ENCODE measurements at places on chromosomes 7 and 10.

DNA sequence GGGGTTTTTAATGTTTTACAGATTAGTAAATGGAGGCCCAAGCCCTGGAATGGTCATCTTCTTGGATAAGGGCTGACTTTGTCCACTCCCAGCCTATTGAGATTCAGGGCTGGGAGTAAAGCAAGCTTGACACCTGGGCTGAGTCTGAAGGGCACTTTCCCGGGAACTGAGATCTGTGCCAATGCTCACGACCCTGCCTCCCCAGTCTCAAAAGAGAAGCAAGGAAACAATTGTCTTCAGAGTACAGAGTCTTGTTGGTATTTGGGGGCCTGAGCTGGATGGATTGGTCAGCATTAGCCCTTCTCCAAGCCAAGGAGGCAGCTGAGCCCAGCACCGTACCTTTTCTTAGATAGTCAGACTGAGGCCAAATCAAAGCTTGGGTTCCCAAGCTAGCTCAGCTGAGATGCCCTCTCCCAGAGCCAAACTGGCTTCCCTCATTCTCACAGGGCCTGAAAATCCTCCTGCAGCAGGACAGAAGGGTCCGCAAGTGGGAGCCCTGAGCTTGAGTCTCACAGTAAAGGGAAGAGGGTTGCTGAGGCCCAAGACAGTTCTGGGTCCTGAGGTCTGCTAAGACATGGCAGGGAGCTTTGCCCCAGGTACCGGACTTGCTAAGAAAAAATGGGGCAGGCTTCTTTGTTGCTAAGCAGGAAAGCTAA is 3.7 kb downstream of the DDIT4 start:
- DNase-seq = no peak

DNA sequence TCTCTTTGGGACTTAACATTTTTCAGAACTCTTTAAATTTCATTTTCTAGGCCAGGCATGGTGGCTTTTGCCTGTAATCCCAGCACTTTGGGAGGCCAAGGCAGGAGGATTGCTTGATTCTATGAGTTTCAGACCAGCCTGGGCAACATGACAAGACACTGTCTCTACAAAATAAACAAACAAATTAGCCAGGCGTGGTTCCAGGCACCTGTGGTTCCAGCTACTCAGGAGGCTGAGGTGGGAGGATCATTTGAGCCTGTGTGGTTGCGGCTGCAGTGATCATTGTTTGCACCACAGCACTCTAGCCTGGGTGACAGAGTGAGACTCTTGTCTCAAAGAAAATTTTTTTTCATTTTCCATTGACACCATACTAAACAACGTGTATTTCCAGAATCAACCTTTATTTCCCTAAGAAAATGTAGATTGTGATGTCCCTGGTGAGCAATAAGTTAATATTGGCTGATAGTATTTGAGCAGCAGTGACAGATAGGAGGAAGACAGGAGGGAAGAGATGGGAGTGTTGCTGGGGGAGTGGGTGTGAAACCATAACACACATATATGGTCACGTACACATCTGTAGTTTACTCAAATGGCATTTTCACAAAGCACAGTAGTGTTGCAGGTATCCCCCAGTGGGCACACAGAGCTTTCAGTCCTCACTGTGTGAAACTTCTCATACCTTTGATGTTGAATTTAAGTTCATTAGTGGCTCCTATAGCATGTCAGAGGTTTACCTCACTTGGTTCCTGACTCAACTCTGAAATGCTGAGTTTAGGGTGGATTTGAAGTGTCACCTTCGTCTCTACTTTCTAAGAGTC is 205.6 kb downstream of the AUTS2 start:
- no peak for DNase-seq

- DNase-seq = no peak
These were observed 647.8 kb downstream of the INHBA start for GRCh38 chr7:41054960-41055661.

GRCh38 chr10:101616415-101617101 is 28.4 kb downstream of the DPCD start:
- no peak for DNase-seq
